HS-27A (cell line): ENCODE measurements at places on chromosomes 2 and 18.
A peak's percentile ranks its signal among the peaks of the same experiment; 100 is the strongest.

GRCh38 chr18:7305416-7305815 is 74.5 kb downstream of the LRRC30 start:
- DNase-seq = no peak

DNA sequence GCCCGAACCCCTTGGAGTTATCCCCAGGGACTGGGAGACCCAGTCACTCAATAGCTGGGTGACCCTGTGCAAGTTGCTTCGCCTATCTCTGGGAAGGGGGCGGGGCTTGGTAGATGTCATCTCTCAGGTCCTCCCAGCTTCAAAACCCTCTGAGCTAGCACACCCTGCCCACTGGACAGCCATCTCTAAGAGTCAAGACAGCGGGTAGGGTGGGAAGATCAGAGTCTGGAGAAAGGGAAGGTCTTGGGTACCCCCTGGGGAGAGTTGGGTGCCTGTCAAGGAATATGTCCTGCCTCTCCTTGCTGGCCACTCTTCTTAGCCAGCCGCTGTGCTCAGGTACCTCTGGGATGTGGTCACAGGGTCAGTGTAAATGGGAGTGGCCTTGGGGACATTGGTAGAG is 8.0 kb downstream of the GLI2 start:
- no peak for DNase-seq

- DNase-seq = no peak
Observed at GRCh38 chr18:23077493-23078256, 57.6 kb upstream of the CABLES1 start.

DNA sequence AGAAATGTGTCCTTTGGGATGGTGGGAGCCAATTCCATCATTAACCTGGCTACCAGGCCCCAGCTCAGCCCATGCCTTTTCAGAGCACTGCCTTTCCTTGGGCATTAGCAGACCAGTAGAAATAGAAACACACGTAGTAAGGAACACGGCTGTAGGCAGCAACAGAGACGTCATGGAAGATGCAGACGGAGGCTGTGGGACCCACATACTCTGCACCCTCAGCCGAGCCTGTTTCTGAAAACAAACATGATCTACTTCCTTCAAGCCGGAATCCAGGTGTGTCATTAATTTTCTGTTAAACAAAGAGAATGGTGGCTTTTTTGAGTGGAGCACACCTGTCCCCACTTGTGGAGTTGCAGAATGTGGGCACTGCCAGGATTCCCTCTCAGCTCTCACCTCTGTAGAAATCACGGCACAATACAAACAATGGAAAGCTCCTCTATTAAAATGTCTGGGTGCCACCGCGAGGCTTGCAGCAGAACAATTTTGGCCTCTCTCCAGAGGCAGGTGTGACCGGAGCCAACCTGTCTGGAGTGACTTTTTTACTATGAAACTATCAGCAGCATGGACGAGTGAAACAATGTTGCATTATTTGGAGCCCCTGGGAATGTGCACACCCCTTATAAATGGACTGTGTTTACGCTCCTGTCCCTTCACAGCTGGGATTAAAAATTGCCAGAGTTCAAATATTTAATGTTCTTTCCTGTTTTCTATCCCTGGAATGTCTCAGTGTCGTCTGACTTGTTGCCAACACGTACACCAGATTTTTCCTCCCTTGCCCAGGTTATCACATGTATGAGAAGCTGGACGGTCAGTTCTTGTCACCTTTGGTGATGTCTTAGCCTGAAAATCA is 31.7 kb downstream of the SPP2 start:
- DNase-seq = no peak

- DNase-seq = no peak
Observed at GRCh38 chr2:199223791-199224190, 233.9 kb downstream of the SATB2 start.

DNA sequence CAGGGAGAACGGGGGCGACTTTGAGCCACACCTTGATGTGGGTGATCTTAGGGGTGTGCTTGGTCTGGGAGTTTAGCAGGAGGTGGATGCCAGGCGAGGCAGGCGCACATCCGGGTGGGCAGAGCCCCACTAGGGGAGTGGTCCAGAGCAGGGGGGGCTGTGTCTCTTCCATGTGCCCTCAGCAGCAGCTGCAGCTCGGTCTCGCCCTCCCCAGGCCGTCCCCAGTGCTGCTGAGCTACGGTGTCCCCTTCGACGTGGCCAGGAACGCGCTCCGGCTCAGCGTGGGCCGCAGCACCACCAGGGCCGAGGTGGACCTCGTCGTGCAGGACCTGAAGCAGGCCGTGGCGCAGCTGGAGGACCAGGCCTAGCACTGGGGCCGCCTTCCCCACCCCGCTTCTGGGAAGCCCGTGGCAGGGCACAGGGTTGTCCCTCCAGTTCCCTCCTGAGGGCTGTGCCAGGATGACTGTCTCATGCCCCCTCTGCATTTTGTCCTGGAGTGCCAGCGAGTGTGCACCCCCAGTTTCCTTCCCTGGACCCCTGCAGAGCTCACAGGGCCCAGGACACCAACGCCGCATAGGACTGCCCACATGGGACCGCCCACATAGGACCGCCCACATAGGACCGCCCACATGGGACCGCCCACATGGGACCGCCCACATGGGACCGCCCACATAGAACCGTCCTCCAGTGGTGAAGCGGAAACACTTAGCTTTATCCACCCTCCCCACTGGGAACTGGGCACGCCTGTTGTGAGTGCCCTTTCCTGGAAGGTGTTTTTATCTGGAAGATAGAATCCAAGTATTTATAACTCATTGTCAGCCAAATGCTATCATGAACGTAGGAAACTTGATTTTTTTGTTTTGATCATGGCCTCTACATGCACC is 1.9 kb upstream of the ESPNL start:
- DNase-seq = no peak

GRCh38 chr2:71018625-71019024 is 24.0 kb upstream of the TEX261 start:
- no peak for DNase-seq

GRCh38 chr2:213627054-213627710 is 342.9 kb downstream of the SPAG16 start:
- no peak for DNase-seq

- no peak for DNase-seq
Observed at GRCh38 chr2:232368311-232368731, 10.2 kb upstream of the ALPP start.

GRCh38 chr2:3238951-3239841 is 138.4 kb downstream of the EIPR1 start:
- no peak for DNase-seq

GRCh38 chr2:162060532-162060931 is 13.5 kb downstream of the DPP4 start:
- no peak for DNase-seq

DNA sequence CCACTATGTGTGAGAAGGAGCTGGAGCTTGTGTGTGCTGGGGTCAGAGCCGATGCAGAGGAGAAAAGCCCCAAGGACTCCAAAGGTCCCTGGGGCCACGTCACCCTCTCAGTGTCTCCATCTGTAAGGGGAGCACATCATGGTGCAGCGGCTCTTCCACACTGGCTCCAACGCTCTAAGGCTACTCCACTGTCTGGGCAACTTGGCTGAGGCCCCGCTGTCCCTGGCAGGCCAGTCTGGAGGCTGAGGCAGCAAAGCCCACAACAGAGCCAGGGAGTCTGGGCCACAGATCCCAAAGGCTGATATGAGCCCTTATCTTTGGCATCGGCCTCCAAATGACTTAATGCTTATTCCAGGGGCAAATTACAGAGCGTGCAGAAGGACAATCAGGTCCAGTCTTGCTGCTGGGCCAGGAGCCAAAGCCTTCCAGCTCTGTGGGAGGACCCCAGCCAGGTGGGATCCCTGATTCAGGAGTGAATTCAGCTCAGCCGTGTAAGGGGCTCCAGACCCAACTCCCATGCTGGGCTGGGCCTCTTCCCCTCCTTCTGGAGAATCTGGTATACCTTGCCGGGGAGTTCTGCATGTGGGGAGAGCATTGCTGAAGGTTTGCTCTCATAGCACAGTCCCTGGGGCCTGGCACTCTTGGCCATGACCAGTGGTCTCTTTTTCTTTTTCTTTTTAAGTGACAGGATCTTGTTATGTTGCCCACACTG is 1.8 kb upstream of the DUSP2 start:
- no peak for DNase-seq

DNA sequence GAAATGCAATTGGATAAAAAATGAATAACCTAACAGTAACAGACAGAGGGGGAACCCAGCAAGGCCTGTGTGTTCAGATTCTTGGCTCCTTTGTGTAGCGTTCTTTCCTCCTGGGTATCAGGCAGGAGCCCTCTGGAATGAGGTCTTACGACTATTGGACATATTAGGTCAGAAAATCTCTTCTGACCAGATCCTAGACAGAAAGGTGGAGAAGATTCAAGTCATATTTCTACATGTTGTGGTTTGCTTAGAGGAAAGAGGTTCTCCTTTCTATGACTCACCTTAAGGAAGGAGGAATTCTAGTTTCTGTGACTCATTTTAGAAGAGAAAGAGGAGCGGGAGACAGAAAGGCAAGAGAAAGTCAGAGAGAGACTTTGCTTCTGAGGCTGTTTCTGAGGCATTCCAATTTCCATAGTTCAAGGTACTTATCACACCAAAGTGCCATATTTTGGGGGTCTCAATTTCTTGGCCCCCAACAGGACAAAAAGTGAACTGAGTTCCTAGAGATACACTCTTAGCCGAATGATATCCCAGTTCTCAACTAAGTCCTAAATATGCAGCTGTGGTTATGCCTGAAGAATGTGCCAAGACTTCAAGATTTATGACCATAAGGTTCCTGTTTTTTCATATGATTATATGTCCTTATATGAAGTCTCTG is 618.6 kb downstream of the ZEB2 start:
- DNase-seq = peak; percentile 80

DNA sequence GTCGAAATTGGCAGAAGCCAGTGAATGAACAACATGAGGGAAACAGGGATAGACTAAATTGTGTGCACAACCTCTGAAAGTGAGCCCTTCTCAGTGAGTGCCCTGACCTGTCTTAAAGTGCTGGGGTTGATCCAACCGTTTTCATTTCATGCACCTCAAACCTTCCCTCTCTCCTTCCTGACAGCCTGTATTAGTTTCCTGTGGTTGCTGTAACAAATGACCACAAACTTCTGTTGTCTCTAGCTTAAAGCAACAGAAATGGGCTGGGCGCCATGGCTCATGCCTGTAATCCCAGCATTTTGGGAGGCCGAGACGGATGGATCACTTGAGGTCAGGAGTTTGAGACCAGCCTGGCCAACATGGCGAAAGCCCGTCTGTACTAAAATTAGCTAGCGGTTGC is 48.8 kb upstream of the PPP1CB start:
- no peak for DNase-seq

GRCh38 chr2:195482010-195482409 is 175.0 kb upstream of the SLC39A10 start:
- no peak for DNase-seq

DNA sequence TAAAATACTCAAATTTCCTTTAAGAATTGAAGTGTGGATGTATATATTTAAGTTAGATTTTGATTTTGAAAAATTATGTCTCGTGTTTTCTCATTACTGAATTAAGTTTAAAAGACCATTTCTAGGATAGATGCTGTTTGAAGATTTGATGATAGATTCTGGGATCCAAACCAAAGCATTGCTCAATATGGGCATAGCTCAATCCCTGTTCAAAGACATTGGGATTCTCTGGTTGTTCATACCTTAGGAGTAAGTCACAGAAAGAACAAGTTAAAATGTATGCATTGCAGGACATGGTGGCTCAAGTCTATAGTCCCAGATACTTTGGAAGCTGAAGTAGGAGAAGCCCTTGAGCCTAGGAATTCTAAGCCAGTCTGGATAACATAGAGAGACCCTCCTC is 622.3 kb downstream of the ADCYAP1 start:
- no peak for DNase-seq

- no peak for DNase-seq
Observed at GRCh38 chr2:86175828-86176227, 19.4 kb downstream of the IMMT start.

GRCh38 chr2:46067501-46068305 is 229.5 kb upstream of the EPAS1 start:
- peak; percentile 98 for DNase-seq
